SK-N-SH treated with all-trans-retinoic acid at 6 μM for 48 hours (cell line): ENCODE measurements at places on chromosomes 5 and 9.
A peak's percentile ranks its signal among the peaks of the same experiment; 100 is the strongest.

GRCh38 chr5:169103586-169104181 lies 197.3 kb downstream of the SLIT3 start:
- ATAC-seq: no peak

DNA sequence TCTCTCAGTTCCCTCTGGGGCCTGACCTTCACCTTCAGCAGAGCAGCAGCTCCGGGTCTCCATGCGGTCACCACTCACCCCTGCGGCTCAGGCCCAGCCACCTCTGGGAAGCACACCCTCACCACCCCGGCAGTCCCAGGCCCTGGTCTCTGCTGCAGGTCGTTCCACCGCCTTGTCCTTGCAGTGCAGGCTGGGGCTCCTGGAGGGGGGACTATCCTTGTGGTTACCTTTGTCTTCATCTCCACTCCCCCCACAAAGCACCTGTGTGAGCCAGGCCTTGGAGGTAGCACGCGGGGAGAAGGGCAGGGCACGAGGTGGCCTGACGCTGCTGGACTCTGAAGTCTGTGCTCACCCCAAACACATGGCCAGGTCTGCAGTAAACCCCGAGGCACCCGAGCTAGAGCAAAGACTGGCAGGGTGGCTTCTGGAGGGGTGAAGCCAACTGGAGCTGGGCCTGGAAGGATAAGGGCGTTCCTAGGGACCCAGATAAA lies 33.2 kb upstream of the RXRA start:
- peak; percentile 5; the same call in 2 of the 3 replicates for ATAC-seq

DNA sequence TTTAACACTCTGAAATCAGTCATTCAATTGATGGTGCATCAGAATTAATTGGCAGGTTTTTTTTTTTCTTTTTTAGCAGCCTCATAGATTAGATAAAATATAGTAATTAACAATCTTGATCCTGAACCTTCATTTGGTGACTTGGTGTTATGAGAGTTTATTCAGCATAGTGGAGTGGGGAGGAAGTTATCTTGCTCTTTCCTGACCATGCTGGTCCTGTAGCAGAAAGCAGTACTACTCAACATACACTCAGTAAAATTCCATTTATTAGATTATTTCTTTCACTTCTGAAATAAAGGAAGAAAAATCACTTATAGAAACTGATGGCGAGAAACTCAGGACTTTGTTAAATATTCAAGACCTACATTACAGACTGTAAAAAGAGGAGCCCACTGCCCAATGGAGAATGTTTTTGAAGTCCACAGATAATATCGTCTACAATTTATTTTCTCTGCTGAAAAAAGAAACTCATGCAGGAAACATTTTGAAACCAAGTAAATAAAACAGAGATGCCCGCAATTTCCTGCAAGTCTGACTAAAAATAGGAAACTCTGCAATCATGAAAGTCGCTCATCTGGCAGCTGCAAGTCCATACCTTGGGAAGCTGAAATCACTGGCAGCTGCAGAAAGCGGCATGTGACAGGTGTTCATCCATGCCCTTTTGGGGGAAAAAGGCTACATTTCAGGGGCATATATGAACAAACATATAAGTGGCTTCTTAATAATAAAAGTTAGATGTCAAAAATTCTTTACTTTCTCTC lies 233.2 kb upstream of the RFX3 start:
- no peak for ATAC-seq

GRCh38 chr9:27117489-27118135 lies 8.6 kb downstream of the TEK start:
- ATAC-seq: no peak

GRCh38 chr5:150141544-150142184 lies 14.0 kb downstream of the PDGFRB start:
- ATAC-seq: peak; percentile 29

DNA sequence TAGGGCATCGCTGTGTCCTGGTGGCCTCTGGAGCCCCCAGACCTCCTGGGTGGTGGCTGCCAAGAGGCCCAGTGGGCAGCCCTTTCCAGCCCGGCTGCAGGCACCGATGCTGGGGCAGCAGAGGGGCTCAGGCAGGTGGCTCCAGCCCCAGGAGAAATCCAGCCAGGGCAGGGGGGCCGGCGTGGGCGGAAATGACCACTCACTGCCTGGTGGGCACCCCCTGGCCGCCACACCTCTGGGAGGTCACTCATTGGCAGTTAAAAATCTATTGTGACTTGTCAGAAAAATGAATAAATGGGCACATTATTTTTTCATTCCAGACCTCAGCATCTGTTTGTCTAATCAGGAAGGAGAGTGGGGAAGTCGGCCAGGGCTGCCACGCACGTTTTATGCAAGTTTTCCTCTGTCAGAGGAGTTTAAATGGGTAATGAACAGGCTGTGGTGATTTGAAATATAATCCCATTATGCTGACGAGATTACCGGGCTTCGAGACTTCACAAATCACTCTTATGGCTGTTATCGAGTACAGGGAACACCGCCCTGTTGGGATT lies 171.9 kb downstream of the GAPVD1 start:
- ATAC-seq: peak; percentile 23; the same call in 2 of the 3 replicates

GRCh38 chr5:6066016-6066415 lies 312.3 kb downstream of the MED10 start:
- ATAC-seq: no peak

DNA sequence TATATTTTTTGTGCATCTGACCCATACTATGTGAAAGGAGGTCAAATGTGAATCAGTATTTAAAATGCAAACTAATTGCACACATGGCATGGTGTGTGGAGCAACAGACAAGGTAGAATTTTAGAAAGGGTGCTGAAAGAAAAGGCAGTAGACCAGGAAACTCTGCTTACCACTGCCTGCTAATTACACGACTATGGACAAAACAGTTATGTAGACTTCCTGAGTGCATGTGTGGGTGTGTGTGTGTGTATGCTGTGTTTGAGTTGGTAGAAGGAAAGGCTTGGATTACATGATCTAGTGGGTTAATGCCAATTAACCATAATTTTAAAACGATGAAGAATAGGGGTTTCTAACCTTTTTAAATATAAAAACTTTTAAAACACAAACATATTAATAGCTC lies 349.9 kb downstream of the SH3GL2 start:
- ATAC-seq: no peak

DNA sequence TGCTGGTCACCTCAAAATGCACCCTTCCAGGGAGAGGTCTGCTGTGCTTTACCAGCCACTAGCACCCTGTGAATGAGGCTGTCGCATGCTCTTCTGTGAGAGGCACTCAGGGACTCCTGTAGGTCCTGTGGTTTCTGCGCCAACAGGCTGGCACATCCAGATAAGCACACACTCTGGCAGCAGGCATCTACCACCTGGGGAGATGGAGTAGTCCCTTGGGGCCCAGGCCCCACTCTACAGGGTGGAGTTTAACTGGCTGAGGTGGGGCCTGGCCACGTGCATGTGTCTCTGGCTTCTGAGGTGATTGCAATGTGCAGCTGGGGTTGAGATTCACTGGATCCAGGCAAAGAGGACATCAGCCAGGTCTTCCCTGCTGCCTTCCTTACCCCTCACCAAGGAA lies 32.3 kb downstream of the TMEM174 start:
- ATAC-seq: no peak

DNA sequence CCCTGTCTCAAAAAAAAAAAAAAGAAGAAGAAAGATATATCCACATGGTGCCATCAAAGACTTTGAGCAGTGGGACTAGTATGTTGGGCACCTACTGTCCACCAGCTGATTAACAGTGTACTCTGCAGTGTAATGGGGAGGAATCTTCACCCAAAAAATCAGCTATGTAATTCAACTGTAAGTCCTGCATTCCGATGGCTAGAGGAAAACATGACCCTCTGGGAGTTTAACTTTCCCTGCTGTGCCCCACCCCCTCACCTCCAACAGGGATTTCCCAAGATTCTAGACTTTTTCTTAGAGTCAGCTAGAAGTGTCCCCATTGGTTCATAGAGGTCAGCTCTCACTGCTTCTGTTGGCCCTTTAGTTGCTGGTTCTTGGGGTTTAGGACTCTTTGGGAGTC lies 221.2 kb upstream of the CLINT1 start:
- no peak for ATAC-seq

- ATAC-seq: no peak
Measured at GRCh38 chr5:90866915-90867731, 308.5 kb downstream of the ADGRV1 start.

DNA sequence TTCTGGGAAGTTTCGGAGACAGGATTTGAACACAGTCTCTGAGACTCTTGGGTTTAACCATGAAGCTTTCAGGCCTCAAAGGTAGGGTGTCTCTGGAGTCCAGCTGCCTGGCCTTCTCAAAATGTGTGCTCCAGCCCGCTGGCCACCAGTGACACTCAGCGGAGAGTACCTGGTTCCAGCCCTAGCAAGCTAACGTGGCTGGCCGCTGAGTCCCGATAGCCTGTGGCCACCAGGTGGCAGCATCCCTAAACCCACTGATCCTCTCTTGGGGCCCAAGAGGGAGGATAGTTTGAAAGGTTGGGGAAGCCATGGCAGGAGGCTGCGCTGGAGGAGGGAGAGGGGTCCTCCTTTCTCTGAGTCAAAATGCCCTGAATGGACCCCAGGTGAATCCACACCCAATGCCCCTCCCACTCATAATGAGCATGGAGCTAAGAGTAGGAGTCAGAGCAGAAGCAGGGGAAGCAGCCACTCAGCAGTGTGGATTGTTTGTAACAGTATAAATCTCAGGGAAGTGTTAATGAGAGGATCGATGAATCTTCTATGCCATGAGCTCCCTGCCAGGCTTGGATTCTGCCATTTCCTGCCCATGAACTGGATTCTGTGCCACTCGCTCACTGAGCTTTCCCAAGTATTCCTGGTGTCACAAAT lies 5.4 kb upstream of the TIFAB start:
- ATAC-seq: peak; percentile 91

DNA sequence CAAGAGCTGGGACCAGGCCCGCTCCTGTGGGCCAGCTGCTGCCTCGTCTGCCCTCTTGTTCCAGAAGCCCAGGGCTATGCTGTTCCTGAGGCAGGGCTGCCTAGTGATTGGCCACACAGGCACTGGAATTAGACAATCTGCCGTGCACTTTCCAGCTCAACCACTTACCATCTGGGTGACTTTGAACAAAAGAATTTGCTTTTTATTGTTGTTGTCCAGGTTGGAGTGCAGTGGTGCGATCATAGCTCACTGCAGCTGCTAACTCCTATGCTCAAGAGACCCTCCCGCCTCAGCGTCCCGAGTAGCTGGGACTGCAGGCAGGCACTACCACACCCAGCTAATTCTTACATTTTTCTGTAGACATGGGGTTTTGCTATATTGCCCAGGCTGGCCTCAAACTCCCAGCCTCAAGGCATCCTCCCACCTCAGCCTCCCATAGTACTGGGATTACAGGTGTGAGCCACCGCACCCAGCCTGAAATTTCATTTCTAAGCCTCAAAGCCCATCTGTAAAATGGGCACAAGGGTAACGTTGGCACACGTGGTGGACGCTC lies 1.2 kb upstream of the NEK6 start:
- ATAC-seq: peak; percentile 20

GRCh38 chr9:112694706-112695555 lies 23.0 kb downstream of the INIP start:
- ATAC-seq: no peak

DNA sequence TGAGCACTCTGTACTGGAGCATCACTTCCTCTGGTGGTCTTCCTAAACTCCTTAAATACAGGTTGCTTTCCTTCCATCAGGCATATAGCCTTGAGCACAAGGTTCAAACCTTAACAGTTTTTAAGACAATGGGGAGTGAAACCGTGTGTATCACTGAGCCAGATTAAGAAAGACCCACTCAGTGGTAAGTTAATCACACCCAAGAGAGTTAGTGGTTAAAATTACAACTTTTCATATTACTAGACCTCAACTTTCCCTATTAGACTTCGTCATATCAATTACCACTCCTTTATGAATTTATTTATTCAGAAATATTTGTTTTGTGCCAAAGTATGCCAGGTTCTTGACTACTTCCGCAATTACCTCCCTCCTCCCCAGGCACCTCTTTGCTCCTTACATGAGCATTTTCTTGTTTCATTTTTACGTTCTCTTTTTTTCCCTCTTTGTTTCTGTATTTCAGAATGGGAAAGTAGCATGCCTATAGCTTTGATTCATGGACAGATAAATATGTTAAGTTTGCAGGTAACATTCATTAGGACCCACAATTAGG lies 351.0 kb downstream of the KIAA0825 start:
- no peak for ATAC-seq

DNA sequence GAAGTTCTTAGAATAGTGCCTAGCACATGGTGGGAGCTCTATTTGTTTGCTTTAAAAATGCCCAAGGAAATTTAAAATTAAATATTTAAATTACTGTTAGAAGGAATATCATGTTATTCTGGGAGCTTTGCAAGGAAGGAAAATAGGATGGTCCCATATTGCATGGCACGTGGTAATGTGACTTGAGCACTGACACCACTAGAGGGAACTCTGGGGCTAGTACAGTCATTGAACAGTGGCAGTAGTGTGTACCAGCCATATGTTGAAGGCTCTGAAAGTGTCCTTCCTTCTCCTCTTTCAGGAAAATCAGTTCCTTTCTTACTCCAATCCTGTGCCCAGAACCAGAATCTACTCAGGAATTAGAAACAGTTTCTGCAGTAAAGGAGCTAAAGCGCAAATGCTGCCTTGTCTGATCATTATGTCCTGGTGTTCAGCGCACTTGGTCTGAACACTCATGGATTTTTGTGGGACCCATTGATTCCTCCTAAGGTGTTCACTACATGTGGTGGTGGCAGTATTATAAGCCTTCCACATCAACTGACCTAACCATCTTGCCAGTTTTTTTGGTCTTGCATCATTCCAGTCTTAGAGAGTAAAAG lies 54.1 kb downstream of the GDA start:
- peak; percentile 93 for ATAC-seq

- no peak for ATAC-seq
Measured at GRCh38 chr9:37624073-37624472, 26.7 kb upstream of the FRMPD1 start.

GRCh38 chr5:161301586-161301985 lies 244.9 kb downstream of the GABRB2 start:
- ATAC-seq: no peak

DNA sequence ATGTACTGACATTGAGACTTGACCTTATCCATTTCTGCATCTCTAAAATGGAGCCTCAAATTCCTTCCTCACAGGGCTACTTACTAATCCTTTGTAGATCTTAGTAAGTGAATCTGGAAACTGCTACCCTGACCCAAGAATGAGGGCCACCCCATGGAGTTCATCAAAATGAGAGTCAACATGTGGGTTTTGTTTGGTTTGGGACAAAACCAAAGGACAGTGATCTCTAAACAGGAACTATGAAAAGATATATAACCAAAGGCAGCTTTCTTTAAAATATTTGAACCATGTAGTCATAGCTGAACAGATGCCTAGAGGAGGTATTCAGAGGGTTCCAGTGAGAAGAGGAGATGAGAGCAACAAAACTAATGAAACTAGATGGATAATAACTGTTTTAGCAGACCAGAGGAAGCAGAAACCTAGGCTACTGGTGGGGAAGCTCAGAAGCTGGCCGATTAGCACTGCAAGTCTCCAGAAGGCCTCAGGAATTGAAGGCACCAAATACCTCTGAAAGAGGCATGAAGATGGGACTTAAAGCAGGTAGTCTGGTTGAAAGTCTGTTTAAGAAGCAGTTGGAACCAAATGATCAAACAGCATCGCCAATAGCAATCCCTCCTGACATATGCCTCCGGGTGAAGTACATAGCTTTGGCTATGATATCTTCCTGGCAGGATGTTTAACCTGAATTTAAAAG lies 45.8 kb downstream of the THOC3 start:
- ATAC-seq: peak; percentile 89

GRCh38 chr9:5870691-5871090 lies 20.0 kb upstream of the MLANA start:
- ATAC-seq: no peak
